ENCODE measurements at places on chromosomes 7 and 10. TPM values are rescaled to one million over a fixed set of nuclear protein-coding genes. Genes with fewer than 3 reads are reported as not detected.

GRCh38 chr10:35394411-35394851 lies 58.1 kb downstream of the CCNY start:
- DNase-seq = no peak

GRCh38 chr7:42886893-42887505 lies 24.9 kb downstream of the C7orf25 start:
- no peak for DNase-seq

GRCh38 chr7:65722361-65722792 lies 150.5 kb upstream of the VKORC1L1 start:
- DNase-seq = peak; percentile 59

- DNase-seq = no peak
These were observed 68.1 kb downstream of the VPS41 start for GRCh38 chr7:38840736-38841460.

WIPF3 gene
- 0.66 TPM for total RNA-seq

OR2A42 gene
- 0.66 TPM for total RNA-seq

DYDC2 gene
- total RNA-seq = not detected

ANKRD30A gene
- total RNA-seq = 2.6 TPM

HKDC1 gene
- total RNA-seq = not detected

Measured in breast epithelium (tissue), 4 donors.